SW 1271 (cell line): ENCODE measurements at places on chromosomes 3 and 15.

DNA sequence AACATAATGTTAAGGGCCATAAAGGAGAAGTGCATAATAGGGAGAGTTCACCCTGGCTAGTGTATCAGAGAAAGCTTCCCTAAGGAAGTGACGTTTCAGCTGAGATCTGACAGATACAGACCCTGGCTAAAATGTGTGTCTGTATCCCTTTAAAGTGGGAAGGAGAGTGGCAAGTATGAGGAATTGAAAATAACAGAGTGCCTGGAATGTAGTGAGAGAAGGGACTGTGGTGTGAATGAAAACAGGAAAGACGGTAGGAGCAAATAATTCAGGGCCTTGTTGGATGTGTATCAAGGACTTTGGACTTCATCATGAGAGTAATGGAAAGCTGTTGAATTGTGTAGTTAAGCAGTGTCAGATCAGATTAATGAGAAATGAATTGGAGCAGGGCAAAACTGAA is 30.5 kb downstream of the NEO1 start:
- DNase-seq, result no peak

DNA sequence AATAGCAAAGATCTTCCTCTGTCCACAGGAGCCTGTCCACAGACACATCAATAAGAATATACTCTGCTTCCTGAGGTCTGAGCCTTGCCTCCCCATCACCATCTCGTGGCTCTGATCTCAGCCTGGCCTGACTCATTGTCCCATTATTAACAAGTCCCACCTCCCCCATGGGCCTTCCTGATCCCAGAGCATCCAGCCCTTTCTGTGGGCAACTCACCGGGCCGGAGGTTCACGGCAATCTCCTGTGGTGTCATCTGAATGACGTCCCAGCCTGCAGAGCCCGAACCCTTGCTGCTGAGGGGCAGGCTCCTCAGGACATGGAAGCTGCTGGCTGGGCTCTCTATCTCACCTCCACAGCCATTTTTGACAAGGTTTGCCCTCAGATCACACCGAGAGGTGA is 28.1 kb downstream of the ITGB5 start:
- DNase-seq, result no peak

- DNase-seq, result no peak
Measured at GRCh38 chr3:71791634-71792033, 6.7 kb upstream of the PROK2 start.

DNA sequence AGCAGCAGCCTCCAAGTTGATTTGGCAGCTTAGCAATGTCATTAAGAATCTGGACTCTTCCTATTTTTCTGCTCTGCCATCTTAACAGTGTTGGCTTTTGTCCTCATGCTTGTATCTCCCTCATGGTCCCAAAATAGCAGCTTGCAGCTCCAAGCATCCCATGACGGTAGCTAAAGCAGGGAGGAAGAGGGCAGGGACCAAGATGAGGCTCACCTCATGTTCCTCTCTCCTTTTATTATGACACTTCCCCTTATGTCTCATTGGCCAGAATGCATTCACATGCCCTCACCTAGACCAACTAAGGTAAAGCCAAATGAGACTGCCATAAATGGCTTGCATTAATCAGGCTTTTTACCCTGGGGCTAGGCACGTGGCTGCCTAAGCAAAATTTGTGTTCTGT is 382.4 kb downstream of the SHQ1 start:
- DNase-seq, result no peak

DNA sequence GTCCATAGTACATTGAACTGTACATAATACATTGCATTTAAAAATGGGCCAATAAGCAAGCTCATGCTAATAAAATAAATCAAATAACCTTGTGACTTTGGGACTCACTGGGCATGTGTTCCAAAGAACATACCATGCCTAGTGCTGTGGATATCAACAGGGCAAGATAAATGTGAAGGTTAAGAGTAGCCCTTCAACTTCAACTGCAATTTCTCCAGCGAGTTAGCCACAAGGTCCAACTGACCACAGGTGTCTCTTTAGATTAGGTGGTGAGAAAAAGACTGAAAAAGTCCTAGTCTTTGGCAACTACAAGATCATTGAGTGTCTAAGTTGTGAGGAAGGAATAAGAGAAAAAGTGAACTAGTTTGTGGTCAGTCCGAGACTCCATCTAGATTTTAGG is 78.3 kb upstream of the ATP11B start:
- DNase-seq, result no peak
